NAMALWA (cell line): ENCODE measurements at places on chromosomes 1 and 21.

GRCh38 chr1:10539411-10540043 is 64.8 kb downstream of the PEX14 start:
- no peak for DNase-seq

GRCh38 chr1:64686828-64687724 is 57.8 kb upstream of the RAVER2 start:
- DNase-seq, result peak; percentile 74

DNA sequence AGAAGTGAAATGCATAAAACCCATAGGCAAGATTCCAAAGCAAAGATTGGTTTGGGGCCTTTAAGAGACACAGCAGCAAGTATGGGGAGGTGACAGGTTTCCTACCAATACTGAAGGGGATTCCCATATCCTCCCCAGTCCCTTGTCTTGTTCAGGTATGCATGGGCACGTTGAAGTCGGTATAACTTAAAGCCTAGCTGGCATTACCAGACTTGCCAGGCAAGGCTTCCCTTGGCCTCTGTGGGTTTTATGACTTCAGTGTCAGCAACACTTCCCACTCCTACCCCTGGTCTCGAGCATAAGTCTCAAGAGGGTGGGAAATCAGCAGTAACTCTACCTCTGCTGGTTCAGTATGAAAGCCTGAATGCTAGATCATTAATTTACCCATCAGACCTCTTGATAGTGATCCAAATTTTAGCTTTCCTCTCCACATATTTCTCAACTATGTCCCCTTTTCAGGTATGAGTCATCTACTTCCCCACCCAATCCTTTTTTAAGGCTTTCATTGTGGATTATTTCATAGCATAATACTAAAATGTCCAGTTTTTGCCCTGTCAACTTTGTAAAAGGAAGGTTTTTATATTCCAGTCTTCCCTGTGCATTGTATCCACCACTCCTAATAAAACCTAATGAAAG is 6.8 kb downstream of the CYP4X1 start:
- no peak for DNase-seq

GRCh38 chr1:30680429-30680828 is 43.0 kb downstream of the MATN1 start:
- DNase-seq, result no peak

DNA sequence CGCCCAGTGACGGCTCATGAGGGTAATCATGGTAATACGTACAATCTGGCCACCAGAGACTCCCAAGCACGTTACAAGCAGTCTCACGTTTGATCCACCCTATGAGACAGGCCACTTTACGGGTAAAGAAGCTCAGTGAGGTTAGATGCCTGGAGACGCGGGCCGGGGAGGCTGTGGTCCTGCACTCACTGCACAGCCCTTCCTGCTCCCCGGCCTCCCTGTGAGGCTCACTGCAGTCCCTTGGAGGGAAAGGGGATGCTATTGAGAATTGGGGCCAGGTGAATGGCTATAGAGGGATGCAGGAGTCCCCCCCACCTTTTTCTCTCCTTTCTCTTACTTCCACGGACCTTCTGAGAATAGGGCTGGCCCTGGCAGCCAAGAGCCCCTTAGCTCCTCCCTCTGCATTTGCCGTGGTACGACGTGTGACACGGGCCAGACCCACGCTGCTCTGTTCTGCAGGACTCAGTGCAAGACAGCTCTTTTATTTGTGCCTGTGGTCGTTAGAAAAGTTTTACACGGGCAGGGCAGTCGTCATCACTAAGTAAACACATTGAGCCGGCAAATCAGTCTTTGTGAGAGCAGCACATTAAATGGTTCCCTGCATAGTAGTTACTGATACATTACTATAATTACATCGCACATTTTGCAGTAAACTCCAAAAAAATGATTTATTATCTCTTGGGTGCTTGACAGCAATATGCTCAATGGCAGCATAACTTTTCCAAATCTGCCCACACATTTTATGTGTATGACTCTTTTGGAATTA is 18.8 kb downstream of the KIF26B start:
- no peak for DNase-seq

DNA sequence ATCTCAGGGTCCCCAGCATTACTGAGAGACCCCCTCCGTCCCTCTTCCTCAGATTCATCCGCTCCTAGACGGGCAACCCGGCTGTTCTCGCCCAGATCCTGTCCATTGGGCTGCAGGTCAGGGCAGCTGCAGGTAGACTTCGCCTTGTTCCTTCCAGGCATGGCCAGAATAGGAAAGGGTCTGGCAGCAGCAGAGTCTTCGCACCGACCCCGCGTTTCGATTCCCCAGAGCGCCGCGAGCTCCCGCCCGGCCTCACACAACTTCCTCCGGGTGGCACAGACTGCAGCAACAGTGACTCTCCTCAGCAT is 265 bp downstream of the NRDC start:
- no peak for DNase-seq

GRCh38 chr1:212608959-212609700 is 569 bp downstream of the ATF3 start:
- DNase-seq, result peak; percentile 48

- DNase-seq, result no peak
These were observed 45.9 kb downstream of the SLC19A1 start for GRCh38 chr21:45496151-45496967.

DNA sequence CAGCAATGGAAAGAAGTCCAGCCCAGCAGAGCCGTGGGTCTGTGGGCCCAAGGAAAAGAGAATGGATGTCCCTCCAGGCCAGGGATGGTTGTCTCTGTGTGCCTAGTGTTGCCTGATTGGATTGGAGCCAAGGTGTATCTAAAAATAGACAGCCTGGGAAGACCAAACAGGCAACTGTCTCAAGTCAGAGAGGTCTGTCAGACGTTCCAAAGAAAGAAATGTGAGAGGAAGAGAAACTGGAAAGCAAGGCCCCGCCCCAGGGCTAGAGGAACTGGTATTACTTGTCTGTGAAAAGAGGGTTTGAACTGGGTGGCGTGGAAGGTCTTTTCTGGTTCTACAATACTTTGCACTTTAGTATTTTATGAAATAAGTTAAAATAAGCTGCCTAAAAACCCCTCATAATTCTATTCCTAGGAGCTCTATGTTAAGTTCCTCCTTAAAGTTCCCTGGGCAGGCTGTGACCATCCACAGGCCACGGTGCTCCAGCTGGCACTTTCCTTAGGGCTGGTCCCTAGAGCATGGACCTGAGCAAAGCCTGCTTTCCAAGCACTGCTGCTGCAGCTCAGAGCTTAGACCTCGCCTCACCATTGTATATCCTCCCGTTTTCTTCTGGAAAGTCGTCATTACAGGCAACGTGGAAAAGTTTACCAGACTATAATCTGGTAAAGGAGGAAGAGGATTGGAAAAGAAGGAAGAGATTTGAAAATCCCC is 151.6 kb downstream of the DISC1 start:
- no peak for DNase-seq

DNA sequence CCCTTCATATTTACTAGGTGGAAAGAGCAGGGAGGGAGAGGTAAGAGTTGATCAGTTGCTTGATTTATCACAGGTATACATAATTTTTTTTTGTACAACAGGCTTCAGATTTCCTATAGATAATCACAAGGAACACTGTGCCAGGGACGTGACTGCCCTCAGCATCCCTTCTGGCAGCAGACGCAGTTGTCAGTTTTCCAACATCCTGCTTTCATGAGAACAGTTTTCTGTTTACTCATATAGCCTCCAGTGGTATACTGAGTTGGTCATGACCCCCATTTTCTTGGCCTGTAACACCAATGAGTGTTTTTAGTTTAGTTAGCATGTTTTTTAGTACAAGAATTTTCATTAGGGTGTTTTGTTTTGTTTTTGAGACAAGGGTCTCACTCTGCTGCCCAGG is 37.9 kb upstream of the PTPRF start:
- DNase-seq, result no peak
